Left lung (tissue), 14 donors: ENCODE measurements at places on chromosomes 7 and 10. TPM values are rescaled to one million over a fixed set of nuclear protein-coding genes. Genes with fewer than 3 reads are reported as not detected.

DNA sequence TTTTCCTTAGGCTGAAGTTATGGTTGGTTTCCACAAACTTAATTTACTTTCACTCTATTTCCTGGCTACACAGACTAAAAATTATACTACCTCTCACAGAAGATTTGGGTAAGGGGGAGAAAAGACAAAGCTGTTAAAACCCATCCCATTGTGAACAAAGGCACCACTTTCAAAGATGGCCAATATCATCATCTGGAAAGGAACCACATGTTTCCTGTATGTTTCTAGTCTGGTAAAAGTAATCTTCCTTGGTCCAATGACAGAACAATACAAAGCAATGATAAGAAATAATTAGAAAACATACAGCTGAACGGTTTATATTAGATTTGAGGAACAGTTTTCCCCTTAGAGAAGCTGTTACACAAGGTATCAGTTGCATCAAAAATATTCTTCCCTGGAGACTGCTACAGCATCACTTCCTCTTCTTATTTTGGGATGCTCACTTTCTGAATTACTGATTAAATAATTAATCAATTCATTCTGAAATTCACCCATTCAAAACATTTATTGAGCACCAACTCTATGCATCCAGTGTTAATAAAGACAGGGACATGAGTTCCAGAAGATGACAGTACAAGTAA, 8.5 kb upstream of the SFR1 start:
- no peaks in the 10 kb centered on the region for H3K27me3 ChIP-seq
- H3K27ac ChIP-seq: no peak overlapping the region
- DNase-seq: no peak
- no peaks in the 10 kb centered on the region for H3K36me3 ChIP-seq
- no peak overlapping the region for H3K4me3 ChIP-seq

DNA sequence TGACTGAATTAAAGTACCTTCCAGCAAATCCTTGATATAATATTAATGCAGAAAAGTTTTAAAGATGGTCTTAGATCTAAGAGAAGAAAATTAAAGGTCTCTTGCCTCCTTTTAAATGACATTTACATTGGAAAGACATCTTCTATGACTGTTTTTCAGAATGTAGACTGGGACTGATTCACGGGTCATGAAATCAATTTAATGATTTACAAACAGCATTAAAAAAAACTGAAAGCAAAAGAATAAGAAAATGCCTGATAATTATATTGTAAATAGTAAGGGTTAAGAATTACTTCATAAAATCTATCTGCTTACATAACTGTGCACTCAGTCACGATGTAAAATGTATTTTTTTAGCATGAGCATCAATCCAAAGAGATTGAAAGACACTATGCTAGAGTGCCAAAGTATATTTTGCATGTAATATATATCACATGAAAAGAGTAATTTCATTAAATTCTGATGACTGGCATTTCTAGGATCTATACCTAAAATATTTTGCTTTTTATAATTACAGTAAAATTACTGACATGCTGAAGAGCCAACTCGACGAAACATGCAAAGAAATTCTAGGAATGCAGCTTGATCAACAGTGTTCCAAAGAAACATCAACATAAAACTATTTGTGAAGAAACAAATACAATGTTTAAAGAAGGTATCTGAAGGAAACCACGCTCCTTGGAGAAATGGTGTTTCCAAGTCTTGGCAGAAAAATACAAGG, 35.1 kb downstream of the RTKN2 start:
- no peak overlapping the region for H3K4me3 ChIP-seq
- H3K27ac ChIP-seq: no peak overlapping the region
- H3K36me3 ChIP-seq: no peaks in the 10 kb centered on the region
- no peaks in the 10 kb centered on the region for H3K27me3 ChIP-seq
- no peak for DNase-seq

GRCh38 chr7:70764701-70765208, 367.2 kb upstream of the GALNT17 start:
- H3K27ac ChIP-seq: no peak overlapping the region
- no peak overlapping the region for H3K4me3 ChIP-seq
- no peaks in the 10 kb centered on the region for H3K36me3 ChIP-seq
- DNase-seq: no peak

The CDH23 gene
- 2.7 TPM for polyA plus RNA-seq

- no peak overlapping the region for H3K27ac ChIP-seq
- no peak for DNase-seq
- H3K4me1 ChIP-seq: no peaks in the 10 kb centered on the region
- H3K36me3 ChIP-seq: no peaks in the 10 kb centered on the region
- H3K27me3 ChIP-seq: no peaks in the 10 kb centered on the region
- no peak overlapping the region for H3K4me3 ChIP-seq
Measured at GRCh38 chr10:93123766-93124165, 50.1 kb downstream of the CYP26A1 start.

The HTR5A gene
- not detected for polyA plus RNA-seq

- no peaks in the 10 kb centered on the region for H3K36me3 ChIP-seq
- H3K27ac ChIP-seq: no peak overlapping the region
- H3K4me3 ChIP-seq: no peak overlapping the region
- DNase-seq: no peak
- no peaks in the 10 kb centered on the region for H3K4me1 ChIP-seq
- H3K27me3 ChIP-seq: no peaks in the 10 kb centered on the region
Measured at GRCh38 chr10:21399392-21400035, 126.0 kb downstream of the SKIDA1 start.

- DNase-seq: peak; percentile 72
- H3K4me3 ChIP-seq: peak overlapping the region; percentile 95
- H3K4me1 ChIP-seq: peaks cover 60% of the 10 kb centered on the region
Measured at GRCh38 chr10:123154711-123155505, 706 bp downstream of the BUB3 start.

DNA sequence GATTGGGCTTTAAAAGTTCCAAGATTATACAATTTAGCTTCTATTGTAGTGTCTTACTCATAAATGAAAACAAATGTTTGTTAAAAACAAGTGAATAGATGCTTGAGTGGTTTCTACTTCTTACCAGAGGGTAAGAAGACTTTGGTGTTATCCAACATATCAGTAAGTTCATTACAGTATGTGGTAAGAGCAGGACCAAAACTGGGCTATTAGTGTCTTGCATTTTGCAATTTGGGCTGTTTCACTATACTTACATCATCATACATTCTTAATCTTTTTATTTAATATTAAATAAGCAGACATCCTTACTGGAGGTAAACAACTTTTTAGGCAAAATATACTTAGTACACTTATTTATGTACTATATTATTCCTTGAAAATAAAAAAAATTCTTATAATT, 248.4 kb upstream of the HGF start:
- no peak overlapping the region for H3K4me3 ChIP-seq
- H3K4me1 ChIP-seq: no peaks in the 10 kb centered on the region
- H3K36me3 ChIP-seq: no peaks in the 10 kb centered on the region

DNA sequence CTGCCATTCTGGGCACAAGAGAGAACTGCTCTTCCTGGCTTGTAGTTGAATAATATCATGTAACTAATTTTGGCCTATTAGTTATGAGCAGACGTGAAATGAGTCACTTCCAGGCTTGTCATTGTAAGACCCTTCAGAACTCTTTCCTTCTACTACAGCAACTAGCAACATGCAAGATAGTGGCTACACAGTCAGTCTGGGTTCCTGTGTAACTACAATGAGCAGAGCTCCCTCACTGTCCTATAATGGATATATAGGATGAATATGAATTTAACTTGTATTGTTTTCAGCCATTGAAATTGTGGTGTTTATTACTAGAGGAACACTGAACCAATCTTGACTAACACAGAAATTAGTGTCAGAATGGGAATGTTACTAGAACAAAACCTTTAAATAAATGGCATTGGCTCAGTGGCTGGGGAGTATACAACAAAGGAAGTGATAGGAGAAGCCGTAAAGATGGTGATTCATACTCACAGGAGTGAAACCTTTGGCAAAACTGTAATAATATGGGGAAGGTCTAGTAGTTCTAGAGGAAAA, 2.9 kb upstream of the MTPN start:
- no peaks in the 10 kb centered on the region for H3K36me3 ChIP-seq
- H3K4me1 ChIP-seq: peaks cover 50% of the 10 kb centered on the region
- H3K4me3 ChIP-seq: no peak overlapping the region

DNA sequence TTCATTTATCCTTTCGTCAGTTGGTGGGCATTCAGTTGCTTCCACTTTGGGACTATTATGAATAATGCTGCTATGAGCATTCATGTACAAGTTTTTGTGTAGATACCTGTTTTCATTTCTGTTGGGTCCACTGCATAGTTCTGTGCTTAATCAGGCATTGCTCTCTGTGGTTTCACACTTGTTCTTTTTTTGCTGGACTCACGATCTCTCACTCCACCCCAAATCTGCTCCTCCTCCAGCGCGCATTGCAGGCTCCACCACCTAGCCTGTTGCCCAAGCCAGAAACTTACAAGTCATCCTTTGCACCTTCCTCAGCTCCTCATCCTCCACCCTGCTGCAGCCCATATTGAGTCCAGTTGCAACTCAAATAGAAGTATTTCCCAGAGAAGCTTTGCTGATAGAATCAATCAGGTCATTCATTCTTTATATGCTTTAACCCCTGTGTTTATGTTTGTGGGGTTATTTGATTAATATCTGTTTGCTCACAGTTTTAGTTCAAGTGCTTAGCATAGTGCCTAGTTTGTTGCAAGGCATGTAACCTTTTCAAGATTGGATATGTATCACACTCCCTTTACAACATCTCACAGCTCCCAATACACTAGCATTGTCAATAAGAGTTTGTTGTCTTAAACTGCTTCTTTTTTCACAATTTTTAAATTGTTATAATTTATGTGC, 16.6 kb upstream of the AFAP1L2 start:
- H3K4me3 ChIP-seq: no peak overlapping the region
- H3K27me3 ChIP-seq: no peaks in the 10 kb centered on the region
- H3K4me1 ChIP-seq: no peaks in the 10 kb centered on the region
- no peak overlapping the region for H3K27ac ChIP-seq

The ANKRD1 gene
- polyA plus RNA-seq: 0.09 TPM

DNA sequence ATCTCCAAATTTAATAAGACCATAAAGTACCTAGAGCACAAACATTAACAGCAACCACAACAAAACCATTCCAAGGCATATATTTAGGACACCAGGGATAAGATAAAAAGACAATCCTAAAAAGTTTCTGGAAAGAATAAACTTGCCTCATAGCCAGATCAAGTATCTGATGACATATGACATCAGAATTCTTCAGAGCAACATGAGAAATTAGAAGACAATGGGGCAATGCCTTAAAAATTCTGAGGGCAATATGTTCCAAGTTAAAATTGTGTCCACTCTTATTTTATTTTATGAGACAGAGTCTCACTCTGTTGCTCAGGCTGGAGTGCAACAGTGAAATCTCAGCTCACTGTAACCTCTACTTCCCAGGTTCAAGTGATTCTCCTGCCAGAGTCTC, 2.8 kb downstream of the EFCAB10 start:
- no peaks in the 10 kb centered on the region for H3K27me3 ChIP-seq
- H3K27ac ChIP-seq: no peak overlapping the region
- H3K36me3 ChIP-seq: no peaks in the 10 kb centered on the region

The MPP7 gene
- polyA plus RNA-seq: 11.9 TPM

DNA sequence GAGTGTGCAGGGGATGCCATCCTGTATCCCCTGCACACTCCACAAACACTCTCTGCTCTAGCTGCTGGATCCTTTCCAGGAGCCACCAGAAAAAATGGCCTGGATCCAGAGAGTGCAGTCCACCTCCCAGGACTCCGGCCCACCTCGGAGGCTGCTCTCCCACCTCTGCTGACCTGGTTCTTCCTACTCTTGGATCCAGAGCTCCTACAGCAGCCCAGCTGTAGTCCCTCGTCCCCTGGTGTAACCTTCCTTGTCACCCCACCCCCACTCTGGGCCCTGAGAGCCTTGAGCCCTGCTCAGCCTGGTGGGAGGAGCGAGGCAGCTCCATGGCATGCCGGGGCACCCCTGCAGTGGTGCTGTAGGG, 54.4 kb downstream of the GOLGA7B start:
- H3K27ac ChIP-seq: no peak overlapping the region
- peaks cover 24% of the 10 kb centered on the region for H3K27me3 ChIP-seq
- H3K4me3 ChIP-seq: no peak overlapping the region
- H3K36me3 ChIP-seq: no peaks in the 10 kb centered on the region

The IL6 gene
- 3.5 TPM for polyA plus RNA-seq

- no peaks in the 10 kb centered on the region for H3K36me3 ChIP-seq
- no peak for DNase-seq
- no peaks in the 10 kb centered on the region for H3K27me3 ChIP-seq
- H3K27ac ChIP-seq: no peak overlapping the region
- no peaks in the 10 kb centered on the region for H3K4me1 ChIP-seq
Measured at GRCh38 chr7:11751807-11752389, 80.1 kb downstream of the THSD7A start.

The CYTH3 gene
- 26.8 TPM for polyA plus RNA-seq

GRCh38 chr7:55964261-55965099, at the start of gene NIPSNAP2:
NIPSNAP2 (plus strand) TSS chr7:55964585; CDS start chr7:55964610, 25 bp downstream.
- H3K36me3 ChIP-seq: no peaks in the 10 kb centered on the region
- peak within 1 kb of the TSS; percentile 95 for H3K27ac ChIP-seq
- DNase-seq: peak; percentile 90
- H3K27me3 ChIP-seq: no peaks in the 10 kb centered on the region

The ADRB1 gene
- polyA plus RNA-seq: 1.9 TPM

DNA sequence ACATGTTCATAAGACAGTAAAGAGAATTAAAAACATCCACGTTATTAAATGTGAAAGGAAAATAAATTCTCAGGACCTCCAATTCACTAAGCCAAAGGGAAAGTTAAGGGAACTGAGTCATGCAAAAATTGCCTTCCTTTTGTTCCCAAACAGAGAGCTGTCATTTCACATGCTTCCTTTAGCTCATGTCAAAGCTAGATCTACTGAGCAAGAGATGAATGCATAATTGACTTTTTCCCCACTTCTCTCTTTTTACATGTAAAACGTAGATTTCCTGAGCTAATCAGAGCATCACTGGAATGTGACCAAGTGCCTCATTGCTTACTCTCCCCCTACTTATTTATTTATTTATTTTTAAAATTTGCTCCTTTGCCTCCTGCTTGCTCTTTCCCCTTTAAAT, 129.1 kb upstream of the AMPH start:
- H3K27ac ChIP-seq: no peak overlapping the region
- no peaks in the 10 kb centered on the region for H3K27me3 ChIP-seq
- DNase-seq: no peak
- peaks cover 3% of the 10 kb centered on the region for H3K36me3 ChIP-seq

The GRID2IP gene
- 0.77 TPM for polyA plus RNA-seq

DNA sequence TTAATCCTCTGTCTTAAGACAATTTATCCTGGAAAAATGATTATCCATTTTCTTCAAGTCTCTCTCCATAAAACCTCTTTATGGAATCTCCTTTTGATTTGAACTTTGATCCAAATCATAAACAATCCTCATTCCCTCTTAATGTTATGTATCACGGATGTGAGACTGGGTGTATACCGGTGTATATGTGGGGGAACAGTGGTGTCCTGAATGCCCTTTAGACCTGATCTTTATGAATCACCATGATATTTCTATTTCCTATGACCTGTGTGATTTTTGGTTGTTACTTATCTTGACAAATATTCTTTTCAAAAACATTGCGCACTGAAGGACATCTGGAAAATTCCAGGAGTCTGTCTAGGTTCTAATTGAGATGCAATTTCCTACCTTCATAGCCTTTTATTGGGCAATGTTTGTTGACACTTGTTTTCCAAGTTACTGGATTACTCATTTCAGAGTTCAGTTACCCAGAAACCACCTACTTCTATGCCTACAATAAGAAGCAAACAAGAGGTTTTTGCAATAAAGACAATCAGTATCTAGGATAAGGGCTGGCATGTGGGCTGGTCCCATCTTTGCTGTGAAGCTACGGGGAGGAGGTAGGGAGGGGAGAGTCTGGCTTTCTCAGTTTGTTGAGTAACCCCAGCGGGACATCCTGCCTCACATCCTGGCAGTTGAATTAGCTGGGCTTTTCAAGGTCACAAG, 190.4 kb downstream of the CTTNBP2 start:
- H3K4me3 ChIP-seq: no peak overlapping the region
- no peaks in the 10 kb centered on the region for H3K27me3 ChIP-seq
- no peaks in the 10 kb centered on the region for H3K4me1 ChIP-seq
- no peak overlapping the region for H3K27ac ChIP-seq
- DNase-seq: no peak
- no peaks in the 10 kb centered on the region for H3K36me3 ChIP-seq

The C10orf88 gene
- polyA plus RNA-seq: 20.7 TPM
